ENCODE measurements at places on chromosomes 5 and 9.

GRCh38 chr5:93346301-93346700, 234.7 kb downstream of the NR2F1-AS1 start:
- no peak for DNase-seq

- DNase-seq = no peak
Observed at GRCh38 chr5:88188458-88189132, 80.0 kb downstream of the TMEM161B start.

GRCh38 chr9:78294290-78295176, 2.4 kb upstream of the PSAT1 start:
- no peak for DNase-seq

GRCh38 chr5:33966805-33967204, 17.7 kb downstream of the SLC45A2 start:
- no peak for DNase-seq

DNA sequence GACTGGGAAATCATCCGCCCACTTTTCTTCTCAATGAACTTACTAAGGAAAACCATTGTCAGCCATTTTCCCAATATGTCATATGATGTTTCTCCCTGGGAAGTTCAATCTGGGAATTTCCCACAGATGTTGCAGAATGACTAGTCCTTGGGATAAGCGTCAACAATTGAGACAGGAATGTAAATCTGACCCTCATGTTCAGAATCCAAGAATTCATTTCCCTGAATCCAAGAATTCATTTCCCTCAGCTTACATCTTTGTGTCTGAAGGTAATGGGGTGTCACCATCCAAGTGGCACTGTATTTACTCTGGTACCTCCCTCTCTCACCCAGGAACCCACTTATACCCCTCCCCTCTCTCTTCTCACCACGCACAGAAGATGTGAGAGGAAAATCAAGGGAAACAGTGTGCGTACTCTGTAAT, 7.4 kb downstream of the KLF9 start:
- no peak for DNase-seq

- DNase-seq = no peak
Observed at GRCh38 chr5:98843481-98843880, 70.0 kb downstream of the RGMB start.

DNA sequence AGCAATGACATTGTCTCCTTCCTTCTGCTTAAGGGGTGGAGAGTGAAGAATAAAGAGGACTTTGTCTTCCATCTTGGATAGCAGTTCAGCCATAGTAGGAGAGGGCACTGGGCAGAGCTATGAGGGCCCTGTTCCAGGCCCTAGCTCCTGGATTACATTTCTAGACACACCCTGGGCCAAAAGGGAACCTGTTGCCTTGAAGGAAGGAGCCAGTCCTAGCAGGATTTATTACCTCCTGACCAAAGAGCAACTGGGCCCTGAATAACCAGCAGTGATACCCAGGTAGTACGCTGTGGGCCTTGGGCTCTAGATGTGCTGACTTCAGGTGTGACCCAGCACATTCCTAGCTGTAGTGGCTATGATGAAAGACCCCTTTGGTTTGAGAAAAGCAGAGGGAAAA, 95.8 kb downstream of the RMI1 start:
- no peak for DNase-seq

- DNase-seq = no peak
Observed at GRCh38 chr5:148418511-148418910, 34.8 kb downstream of the FBXO38 start.

DNA sequence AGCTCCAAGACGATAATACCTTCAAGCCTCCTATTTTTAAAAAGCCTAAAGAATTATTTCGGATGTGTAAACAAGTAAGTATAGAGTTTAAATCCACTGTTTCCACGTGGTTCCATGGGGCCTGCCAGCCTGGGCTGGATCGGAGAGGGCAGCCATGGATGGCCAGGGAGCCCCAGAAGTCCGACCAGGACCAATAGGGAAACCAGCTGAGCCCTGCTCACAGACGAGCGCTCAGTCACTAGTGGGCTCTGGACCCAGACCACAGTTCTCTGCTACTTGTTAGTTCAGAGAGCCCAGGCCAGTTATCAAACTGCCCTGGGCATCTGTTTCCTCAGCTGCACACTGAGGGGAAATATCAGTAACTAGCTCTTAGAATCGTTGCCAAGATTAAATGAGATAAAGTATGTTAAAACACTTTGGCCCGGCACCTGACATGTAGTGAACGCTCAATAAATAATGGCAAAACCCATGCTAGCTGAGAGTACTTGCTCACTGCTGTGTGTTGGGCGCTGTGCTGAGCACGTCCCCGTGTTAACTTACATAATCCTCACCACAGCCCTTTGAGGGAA, 124.8 kb downstream of the RGS3 start:
- DNase-seq = no peak

DNA sequence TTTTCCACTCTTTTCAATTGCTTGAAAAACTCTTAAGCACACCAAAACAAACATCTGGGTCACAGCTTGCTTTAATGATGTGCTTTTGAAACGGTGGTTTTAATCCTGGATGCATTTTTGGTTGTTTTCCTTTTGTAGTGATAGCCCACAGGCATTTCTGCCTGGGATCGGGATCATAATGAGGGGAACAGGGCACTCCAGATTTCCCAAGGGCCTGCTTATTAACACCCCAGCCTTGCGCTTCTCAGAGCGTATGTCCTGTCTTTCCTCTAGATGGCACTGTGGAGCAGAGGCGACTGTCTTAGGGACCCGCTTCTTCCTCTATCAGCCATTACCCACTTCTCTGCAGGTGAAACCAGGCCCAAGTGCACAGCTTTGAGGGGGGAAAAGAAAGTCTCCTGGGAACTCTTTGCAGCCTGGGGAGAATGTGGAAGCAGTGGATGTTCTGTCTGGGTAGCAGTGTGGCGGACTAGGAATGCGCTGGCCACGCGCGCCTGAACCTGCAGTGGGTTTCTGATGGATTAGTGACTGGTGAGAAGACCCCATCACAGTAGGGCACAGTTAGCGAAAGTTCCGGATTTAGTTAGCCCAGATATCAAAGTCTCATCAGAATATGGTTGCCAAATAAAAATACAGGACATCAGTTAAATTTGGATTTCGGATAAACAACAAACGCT, 190.1 kb downstream of the GNA14 start:
- DNase-seq = no peak

GRCh38 chr5:177338251-177339106, 13.0 kb downstream of the LMAN2 start:
- DNase-seq = no peak

DNA sequence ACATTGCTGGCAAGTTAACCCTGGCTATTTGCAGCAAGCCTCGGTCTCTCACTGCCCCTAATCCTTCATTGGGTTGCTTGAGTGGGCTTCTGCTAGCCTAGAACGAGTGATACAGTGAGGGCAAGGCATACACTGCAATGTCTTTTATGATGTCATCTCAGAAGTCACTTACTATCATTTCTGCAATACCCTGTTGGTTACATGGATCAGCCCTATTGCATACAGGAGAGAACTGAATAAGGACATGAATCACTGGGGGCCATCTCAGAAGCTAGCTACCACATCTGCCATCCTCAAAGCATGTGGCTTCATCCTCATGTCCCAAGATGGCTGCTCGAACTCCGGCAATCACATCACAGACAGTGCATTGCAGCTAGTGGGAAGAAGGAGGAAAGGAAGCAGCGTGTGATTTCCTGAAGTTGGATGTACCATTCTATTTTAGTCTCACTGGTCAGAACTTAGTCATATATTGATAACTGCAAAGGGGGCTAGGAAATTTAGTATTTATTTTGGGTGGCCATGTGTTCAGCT, 33.3 kb upstream of the CDKN2AIPNL start:
- no peak for DNase-seq

GRCh38 chr9:68546596-68547390, 6.1 kb upstream of the TMEM252 start:
- no peak for DNase-seq

GRCh38 chr9:68678430-68678829, 26.6 kb upstream of the PIP5K1B start:
- DNase-seq = no peak

GRCh38 chr5:95620870-95621838, 1.3 kb downstream of the GPR150 start:
- no peak for DNase-seq

- no peak for DNase-seq
Observed at GRCh38 chr5:177457852-177458681, 11.5 kb downstream of the PRR7 start.

DNA sequence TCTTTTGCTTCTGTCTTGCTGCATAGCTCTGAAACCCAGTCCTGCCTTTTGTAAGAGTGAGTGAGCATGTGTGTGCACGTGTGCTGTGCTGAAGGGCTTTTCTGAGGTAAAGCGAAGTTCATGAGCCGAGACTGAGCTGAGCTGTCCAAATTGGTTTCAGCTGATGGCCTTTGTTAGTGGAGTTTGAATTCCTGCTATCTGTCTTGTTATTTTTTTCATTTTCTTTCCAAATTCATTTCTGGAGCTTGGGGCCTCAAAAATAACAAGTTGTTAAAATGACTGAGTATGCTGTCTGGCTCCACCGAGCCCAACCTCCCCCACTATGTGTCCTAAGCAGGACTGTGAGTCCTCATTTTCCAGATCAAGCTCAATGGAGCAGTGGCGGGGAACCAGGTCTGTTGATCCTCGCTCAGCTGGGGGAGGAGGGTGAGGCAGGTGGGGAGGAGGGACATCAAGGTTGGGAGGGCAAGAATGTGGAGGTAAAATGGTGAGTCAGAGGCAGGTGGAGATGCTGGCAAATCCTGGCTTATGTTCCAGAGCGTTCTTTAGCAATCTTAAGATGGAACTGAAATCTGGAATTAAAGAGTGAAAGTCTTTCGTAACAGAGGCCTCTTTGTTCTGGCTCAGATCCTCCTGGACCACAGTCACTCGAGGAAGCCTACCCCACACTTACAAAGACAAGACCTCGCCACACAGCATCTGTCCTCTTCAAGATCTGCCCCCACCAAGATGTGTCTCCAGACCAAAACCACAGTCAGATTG, 63.9 kb downstream of the SREK1 start:
- DNase-seq = no peak

DNA sequence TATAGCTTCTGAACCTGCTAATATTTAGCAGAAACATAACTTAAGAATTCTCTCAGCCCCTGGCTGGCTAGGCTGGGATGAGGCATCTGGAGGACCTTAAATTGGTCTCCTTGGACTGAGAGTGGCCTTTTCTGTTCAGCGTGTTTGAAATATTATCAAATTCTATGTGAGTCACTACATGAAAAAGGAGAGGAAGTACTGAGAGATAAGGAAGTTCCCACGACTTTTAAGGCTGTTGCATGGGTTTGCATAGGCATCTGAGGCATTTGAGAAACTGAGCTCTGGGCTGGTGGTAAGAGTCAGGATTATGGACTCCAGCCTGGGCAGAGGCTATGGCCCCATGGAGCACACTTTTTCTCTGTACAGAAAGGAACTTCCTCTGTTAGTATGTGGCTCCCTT, 816.2 kb upstream of the GRAMD2B start:
- no peak for DNase-seq

DNA sequence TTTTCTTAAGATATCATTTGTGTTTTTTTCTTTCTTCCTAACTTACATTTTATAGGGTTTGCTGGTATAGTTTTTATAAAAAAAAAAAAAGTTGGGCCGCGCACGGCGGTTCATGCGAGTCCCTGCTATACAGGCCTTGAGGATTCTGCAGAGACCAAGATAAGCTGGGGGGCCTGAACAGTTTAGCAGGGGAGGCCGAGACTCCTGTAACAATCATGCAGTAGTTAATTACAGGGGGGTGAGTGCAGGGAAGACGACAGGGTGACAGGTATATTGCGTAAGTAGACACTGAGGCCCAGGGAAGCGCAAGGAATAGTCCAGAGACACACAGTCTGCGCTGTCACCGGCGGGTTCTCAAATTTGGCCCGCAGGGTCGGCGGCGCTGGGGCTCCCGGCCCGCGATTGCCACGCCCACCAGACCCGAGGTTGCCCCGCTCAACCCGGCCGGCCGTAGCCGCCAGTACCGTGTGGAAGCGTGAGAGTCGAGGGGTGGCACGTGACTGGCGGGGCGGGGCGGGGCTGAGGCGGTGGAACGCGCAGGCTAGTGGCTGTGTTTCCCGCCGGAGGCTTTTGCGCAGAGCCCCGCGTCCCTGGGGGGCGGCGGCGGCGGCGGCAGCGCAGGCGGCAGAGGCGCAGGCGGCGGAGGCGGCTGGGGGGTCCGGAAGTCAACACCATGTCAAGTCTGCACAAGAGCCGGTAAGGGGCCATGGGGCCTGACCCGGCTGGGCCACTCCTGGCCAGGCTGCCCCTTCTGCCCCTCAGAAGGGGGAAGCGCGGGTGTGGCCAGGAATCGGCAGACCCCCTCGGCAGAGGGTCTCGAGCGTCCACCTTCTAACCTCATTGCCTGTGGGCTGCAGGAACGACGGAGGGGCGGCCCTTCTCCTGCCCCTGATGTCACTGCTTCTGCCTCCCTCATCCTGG, at the start of gene TBC1D13:
TBC1D13 (plus strand) TSS at position 573 of the 921 bp plus-strand sequence; CDS start at position 674, 101 bp downstream.
- peak; percentile 82 for DNase-seq

DNA sequence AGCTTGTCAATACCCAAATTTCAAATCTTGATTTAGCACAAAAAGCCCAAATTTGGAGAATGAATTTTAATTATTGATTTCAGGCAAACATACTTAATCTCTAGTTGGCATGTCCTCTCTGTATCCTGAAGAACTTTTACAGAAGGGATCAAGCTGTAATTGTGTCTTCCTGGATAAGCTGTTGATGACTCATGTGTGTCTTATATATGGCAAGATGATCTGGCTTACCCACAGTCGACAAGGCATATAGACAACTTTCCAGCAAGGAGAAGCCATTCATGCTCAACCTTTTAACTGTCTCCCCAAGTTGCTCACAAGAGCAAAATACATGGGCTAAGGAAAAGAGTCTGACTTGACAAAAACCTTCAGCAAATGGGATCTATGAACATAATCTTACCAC, 112.5 kb upstream of the SLCO6A1 start:
- DNase-seq = no peak

DNA sequence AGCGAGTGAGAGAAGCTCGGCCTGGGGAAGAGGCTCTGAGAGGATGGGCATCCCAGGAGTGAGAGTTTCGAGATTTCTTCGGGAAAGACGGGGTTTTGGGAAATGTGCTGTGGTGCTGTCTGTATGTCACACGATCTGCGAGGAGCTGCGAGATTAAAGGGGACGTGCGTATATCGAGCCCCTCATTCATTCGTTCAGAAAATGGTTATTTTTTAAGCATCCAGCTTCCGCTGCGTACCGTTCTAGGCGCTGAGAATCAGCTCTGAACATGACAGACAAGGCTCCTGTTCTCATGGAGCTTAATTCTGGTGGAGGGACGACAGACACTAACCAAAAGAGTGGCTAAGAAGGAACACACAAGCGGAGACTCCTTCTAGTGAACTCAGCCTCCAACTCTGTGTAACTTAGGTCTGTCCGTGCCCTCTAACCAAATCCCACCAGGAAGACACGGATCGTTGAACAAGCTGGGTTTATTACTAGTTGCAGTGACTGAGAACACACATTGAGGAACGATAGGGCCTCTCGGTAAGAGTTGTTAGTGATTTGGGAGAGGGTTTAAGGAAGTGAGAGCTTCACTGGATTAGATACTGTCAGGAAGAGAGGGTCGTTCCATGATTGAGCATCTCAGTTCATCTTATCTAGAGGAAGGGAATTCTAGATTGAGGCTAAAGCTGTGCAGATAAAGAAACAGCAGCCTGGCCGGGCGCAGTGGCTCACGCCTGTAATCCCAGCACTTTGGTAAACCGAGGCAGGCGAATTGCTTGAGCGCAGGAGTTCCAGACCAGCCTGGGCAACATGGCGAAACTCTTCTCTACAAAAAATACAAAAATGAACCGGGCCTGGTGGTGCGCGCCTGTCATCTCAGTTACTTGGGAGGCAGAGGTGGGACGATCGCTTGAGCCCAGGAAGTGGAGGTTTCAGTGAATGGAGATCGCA, 1.0 kb upstream of the FBXW11 start:
- DNase-seq = no peak

GRCh38 chr9:115640887-115641286, 512.7 kb upstream of the PAPPA start:
- no peak for DNase-seq

Measured in stimulated activated CD8-positive, alpha-beta memory T cell treated with anti-CD3 and anti-CD28 coated beads, Interleukin-15, amount 100 ng/mL, for 4 hours (primary cell).